PC-3 (cell line): ENCODE measurements at places on chromosomes 12 and 14.

DNA sequence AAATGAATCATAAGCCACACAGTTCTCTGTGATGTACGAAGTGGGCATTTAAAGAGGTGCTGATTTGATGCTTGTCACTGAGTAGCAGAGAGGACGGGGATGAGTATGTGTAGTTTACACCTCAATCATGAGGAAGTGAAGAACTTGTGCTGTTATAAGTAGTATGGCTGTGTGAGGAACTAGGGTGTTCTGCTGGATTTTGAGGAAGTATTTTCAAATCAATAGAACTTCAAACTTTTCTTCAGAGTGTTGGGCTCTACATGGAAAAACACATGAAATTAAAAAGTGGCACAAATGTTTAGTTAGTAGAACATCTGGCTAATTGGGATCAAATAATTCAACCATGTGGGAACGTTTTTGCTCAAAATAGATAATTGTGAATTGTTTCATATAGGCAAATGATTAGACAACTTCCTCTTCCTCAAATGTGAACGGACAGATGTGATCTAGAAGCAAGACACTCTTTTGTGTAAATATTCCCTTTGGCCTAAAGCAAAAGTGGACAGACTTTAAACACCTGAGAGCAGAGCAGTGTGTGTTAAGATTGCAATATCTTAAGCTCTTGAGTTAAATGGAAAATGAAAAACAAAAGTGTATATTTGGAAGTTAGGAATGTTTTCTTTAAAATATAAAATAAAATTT, 168.5 kb downstream of the NAV3 start:
- no peak overlapping the region for H3K27ac ChIP-seq
- peaks cover 11% of the 10 kb centered on the region for H3K4me1 ChIP-seq
- no peak for DNase-seq
- H3K36me3 ChIP-seq, result no peaks in the 10 kb centered on the region

GRCh38 chr12:130858084-130858483, 13.8 kb upstream of the RAN start:
- no peaks in the 10 kb centered on the region for H3K36me3 ChIP-seq
- no peak for DNase-seq
- no peak overlapping the region for H3K27ac ChIP-seq
- no peaks in the 10 kb centered on the region for H3K4me1 ChIP-seq

DNA sequence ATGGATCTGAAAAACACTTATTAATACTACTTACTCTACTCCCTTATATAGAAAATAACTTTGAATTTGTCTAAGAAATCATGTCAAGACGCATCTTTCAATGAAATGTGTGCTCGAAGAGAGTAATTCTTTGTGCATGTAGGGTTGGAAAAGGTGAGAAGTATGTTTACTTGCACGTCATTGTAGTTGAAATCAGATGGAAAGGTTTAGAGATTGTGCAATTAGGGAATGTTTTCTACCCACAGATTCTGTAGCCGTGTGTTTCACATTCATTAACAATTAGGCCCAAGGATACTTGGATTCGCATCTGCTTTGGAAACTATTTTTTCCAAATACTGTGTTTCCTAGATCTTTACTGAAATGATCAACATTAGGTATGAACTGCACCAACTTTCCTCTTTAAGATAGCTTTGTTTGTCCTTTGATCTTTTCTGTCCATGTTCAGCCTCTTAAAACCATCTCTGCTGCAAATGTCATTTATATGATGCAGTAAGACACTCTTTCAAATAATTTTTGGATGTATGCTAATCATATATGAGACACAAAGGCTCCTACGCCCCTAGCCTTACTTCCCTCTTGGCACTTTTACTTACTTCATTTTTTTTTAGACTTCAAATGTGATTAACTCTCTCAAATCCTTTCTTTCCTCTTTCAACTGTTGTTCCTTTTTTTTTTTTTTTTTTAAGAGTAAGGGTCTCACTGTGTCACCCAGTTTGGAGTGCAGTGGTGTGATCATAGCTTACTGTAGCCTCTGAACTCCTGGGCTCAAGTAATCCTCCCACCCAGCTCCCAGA, 58.0 kb upstream of the PSMA6 start:
- no peaks in the 10 kb centered on the region for H3K4me1 ChIP-seq
- DNase-seq, result no peak
- no peak overlapping the region for H3K27ac ChIP-seq
- no peak overlapping the region for H3K4me3 ChIP-seq
- no peaks in the 10 kb centered on the region for H3K27me3 ChIP-seq

GRCh38 chr12:53775478-53776145, 23.8 kb upstream of the CISTR start:
- no peak overlapping the region for H3K4me3 ChIP-seq
- no peaks in the 10 kb centered on the region for H3K27me3 ChIP-seq
- H3K4me1 ChIP-seq, result peaks cover 41% of the 10 kb centered on the region
- no peaks in the 10 kb centered on the region for H3K36me3 ChIP-seq

GRCh38 chr12:108649126-108649525, 15.4 kb upstream of the SELPLG start:
- H3K27ac ChIP-seq, result no peak overlapping the region
- peaks cover 22% of the 10 kb centered on the region for H3K4me1 ChIP-seq
- H3K27me3 ChIP-seq, result no peaks in the 10 kb centered on the region

- peak overlapping the region; percentile 94 for H3K4me3 ChIP-seq
- peak; percentile 35 for DNase-seq
- H3K27me3 ChIP-seq, result no peaks in the 10 kb centered on the region
- H3K27ac ChIP-seq, result peak overlapping the region; percentile 7; the same call in 1 of the 2 replicates
These were observed 647 bp downstream of the LGMN start for GRCh38 chr14:92747701-92748258.
